NCI-H1092 (cell line): ENCODE measurements at places on chromosomes 3 and 15.

DNA sequence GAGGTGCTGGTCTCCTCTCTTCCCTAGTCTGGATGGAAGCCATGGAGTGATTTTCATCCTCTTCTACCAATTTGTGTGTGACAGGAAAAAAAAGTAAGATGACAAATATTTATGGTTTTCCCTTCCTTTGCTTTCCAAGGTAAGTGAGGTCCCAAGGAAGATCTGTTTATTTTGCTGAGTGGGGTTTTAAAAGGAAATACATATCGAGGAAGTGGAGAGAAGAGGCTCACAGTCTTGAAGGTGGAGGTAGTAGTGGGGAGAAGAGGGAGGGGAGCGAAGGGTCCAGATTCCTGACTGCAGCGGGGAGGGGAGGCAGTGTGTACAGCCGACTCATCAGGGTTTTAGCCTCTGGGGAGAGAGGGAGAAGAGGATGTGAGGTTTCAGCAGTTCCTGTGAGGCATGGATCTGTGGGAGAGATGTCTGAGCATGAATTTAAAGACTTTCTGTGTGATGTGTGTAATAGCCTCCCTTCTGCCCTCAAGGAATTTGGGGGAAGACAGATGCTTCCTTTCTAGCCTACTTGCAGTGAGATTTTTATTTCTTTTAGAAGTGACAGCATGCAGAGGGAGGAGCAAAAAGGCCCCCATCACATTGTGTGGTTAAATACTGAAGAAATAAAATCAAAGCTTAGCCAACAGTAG is 272.4 kb downstream of the THRB start:
- DNase-seq: no peak

GRCh38 chr15:70329179-70329578 is 231.5 kb upstream of the TLE3 start:
- DNase-seq: no peak

DNA sequence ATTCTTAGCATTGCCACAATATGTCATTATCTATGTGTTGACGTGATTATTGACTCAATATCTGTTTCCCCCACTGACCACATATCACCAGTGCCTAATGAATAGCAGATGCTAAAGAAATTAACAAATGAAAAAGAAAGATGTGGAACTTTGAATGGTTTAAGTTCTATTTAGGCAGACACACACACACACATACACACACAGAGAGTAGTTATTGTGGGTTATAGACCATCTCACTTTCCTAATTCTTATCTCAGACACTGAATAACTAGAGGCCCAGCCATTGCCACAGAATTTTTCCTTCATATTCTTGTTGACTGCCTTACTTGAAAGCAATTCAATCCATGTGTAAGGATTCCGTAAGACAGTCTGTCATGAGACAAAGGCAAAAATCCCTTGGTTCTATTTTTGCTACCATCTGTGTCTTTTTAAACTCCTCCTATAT is 61.9 kb upstream of the PHLDB2 start:
- DNase-seq: no peak

DNA sequence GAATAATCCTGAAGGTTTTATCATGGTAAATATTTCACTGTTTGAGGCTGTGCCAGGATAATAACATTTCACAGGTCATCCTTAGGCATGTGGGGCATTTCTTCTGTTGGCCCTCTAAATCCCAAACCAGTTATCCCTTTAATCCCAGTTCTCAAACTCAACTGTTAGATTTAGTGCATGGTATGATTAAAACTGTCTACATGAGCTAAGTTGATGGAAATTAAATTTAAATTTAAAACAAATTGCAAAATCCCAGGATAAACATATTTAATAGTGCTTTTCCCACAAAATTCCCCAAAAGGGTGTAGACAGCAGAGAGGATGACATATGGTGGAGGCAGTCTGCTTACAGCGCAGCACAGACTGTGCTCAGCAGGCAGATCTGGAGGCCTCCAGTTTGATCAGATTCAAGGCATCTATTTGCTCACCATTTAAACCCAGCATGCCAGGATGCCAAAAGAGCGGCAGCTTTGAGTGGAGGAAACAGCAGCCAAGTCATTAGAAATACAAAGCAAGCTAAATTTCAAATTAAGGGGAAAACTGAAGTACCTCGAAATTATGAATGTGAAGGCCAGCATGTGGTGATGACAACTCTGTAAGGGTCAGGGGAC is 325.8 kb downstream of the KCNH8 start:
- no peak for DNase-seq
